ENCODE measurements at places on chromosomes 4 and X. TPM values are rescaled to one million over a fixed set of nuclear protein-coding genes. Genes with fewer than 3 reads are reported as not detected.

Gene ASB9
- total RNA-seq: 1.3 TPM

- no peak for DNase-seq
Measured at GRCh38 chr4:26344901-26345564, 24.2 kb downstream of the RBPJ start.

Gene CLDN22
- total RNA-seq: not detected

DNA sequence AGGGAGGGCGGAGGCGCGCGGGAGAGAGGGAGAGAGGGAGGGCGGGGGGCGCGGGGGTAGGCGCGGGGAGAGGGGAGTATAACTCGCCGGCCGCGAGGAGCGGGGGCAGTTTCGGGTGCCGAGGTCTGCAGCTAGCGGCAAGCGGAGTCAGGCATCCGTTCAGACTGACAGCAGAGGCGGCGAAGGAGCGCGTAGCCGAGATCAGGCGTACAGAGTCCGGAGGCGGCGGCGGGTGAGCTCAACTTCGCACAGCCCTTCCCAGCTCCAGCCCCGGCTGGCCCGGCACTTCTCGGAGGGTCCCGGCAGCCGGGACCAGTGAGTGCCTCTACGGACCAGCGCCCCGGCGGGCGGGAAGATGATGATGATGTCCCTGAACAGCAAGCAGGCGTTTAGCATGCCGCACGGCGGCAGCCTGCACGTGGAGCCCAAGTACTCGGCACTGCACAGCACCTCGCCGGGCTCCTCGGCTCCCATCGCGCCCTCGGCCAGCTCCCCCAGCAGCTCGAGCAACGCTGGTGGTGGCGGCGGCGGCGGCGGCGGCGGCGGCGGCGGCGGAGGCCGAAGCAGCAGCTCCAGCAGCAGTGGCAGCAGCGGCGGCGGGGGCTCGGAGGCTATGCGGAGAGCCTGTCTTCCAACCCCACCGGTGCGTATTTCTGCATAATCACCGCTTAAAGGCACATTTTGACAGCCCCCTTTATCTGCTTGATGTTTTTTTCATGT is at the start of gene POU4F2:
POU4F2 (plus strand) TSS at position 108 of the 720 bp plus-strand sequence; CDS start at position 356, 248 bp downstream.
- DNase-seq: no peak

Gene BOD1L1
- 17.9 TPM for total RNA-seq

Gene SCML2
- 1.1 TPM for total RNA-seq

Gene HCCS
- 60.9 TPM for total RNA-seq
